Smooth muscle cell of the brain vasculature (primary cell): ENCODE measurements at places on chromosomes 3 and 15.

- no peak for DNase-seq
These were observed 60.9 kb upstream of the THSD4 start for GRCh38 chr15:71054286-71054952.

DNA sequence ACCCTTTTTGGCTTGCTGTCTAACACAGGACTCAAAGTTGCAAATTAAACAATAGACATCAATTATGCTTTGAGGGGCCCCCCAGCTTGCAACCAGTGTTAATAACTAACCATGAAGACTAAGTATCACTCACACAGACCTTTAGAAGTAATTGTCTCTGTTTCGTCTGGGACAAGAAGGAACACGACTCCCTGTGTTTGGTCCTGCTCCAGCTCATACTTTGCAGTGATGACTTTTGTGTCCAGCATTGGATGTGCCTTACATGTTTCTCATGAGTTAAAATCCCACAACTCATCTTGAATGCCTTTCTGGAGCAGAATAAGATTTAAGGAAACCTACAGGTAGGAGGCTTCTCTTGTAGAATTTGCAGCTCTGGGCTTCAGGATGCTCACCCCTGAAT is 53.1 kb downstream of the GMNC start:
- no peak for DNase-seq

- no peak for DNase-seq
These were observed 593.3 kb downstream of the FOXP1 start for GRCh38 chr3:70990185-70990584.

DNA sequence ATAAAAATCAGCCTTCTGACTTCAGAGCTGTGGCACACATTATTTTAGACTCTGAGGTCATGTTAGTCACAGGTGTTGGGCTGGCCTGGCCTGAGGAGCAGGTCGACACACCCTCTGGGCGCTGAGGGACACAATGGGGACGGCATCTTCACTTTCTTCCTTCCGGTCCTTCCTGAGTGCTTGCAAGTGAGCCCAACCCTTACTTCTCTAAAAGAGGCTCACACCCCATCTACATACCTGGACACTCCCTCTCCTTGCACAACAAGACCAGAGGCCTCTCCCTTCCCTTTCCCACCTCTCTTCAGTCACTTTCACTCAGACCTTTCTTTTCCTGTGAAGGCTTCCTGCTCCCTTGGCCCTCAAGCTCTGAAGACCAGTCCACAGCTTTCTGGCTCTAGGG is 85.4 kb downstream of the XXYLT1 start:
- no peak for DNase-seq

- DNase-seq, result no peak
These were observed 8.5 kb downstream of the MBNL1 start for GRCh38 chr3:152277198-152277597.

DNA sequence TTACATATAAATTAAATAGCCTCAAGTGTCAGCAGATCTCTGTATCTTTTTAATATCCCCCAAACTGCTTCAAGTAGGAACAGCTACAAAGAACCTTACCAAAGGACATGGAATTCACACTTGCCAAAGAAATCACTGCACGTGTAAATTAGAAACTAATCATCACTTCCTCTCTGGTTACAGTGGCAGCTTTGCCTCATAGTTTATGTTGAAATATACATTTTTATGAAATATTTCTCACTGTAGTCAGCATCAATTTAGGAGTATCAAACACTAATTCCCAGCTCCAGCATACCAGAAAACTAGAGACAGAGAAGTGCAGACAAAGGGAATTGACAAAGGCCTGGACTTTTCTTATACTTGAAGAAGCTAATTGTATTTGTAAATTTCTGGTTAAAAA is 260.9 kb downstream of the TIGIT start:
- DNase-seq, result no peak

DNA sequence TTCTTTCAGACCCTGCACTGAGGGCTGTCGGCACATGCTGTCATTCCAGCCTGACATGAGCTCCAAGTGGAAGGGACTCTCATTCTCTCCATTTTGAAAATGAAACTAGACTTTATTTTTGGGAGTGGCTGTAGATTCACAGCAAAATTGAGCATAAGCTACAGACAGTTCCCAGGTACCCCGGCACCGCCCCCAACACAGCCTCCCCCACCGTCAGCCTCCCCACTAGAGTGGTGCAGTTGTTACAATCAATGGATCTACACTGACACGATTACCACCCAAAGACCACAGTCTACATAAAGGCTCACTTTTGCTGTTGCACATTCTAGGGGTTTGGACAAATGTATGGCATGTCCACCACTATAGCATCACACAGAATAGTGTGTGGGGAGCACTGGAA is 29.5 kb upstream of the FGD5 start:
- no peak for DNase-seq

DNA sequence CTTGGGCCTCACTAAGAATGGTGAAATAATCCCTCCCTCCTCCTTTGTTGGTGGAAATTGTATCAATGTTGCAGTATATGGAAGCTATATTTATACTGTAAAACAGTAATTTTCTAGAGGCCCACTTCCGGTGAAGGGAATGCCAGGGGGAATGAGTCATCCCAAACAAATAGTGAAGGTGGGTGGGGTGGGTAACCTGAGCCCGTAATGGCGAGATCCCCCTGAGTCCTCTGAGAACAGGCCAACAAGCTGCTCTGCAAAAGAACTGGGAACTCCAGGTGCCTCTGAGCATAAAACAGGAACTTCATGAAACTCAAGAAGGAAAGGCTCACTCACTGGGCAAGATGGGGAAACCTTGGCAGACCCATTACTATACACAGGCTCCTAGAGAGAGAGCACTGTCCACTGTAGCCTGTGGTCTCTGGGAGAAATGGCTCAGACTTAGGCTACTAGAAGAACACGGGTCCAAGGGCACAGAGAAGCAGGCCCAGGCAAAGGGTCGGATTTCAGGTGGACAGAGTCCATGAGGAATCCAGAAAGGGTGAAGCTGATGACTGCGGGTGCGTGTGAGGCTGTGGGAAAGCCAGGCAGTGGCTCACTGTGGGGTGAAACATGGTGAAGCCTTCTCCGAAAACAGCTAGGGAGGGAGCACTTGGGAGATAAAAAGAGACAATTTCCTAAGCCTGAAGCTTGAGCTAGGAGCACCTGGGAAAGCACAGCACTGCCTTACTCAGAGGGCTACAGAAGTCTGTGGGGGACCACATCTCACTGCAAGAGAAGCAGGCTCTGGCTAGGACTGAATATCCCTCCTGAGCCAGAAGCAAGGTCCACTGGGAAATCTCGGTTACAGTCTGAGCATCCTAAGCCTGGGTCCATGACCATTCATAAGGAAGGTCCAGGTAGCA is 19.8 kb downstream of the LARP6 start:
- DNase-seq, result no peak

GRCh38 chr3:190617185-190617584 is 103.3 kb downstream of the IL1RAP start:
- no peak for DNase-seq

DNA sequence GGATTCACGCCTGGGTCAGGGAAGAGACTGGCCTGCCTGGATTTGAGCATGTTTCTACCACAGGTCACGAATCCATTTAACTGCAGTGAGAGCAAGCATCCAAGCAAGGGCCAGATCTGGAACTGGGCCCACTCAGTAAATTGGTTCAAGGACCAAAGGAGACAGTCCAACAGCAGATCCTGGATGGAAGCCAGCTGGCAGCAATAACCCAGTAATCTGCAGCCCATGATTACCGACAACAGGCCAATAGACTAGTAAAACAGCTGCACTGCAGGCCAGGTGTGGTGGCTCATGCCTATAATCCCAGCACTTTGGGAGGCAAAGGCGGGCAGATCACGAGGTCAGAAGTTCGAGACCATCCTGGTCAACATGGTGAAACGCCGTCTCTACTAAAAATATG is 11.8 kb downstream of the SAMD7 start:
- no peak for DNase-seq

DNA sequence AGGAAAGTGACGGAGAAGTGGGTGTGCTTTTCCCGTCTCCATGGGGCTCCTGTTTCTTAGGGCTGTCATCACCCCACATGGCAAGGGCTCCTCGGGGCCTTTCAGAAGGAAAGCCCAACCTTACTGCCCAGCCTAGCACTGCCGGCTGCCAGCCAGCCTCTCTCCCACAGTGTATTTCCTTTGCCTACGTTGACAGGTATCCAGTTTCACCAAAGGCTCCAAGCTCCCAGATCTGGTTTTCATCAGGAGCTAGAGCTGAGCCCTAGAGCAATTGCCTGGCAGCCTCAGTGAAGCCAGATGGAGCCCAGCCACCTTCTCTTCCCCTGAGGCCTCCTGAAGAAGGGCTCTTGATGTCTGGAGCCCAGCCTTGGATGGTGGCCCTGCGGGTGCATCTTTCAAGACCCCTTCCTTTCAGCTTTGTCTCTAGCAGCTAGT is 20.2 kb downstream of the CRABP1 start:
- DNase-seq, result no peak

DNA sequence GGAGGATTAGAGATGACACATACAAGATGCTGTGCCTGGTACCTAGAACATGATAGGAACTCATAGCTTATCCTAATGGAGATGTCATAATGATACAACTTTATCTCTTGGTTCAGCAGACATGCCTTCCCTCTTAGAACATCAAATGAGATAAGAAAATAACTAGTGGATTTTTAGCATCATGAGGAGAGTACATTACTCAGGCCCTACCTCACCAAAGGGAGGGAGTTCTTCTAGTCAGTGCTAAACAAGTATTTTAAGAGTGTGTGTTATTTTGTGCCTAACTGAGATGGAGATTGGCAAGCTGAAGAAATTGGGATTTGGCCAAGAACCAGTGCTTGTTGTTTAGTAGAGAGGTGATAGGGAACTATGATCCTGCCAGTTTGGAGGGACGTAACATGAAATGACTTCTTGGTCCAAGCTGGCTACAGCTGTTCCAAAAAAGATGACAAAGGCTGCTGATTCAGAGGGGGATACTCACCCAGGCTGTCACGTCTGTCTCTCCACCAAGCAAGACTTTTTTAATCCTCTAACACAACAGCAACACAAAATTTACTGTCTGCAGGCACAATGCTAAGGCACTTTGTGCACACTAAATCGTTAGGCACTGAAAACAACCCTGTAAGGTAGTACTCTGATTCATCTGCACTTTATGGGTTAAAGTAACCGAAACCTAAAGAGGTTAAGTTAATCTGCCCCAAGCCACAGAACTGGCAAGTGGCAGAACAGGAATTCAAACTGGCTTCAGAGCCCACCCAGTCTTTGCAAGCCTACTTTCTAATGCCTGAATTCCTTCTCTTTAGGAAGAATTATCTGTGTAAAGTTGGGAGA is 126.5 kb downstream of the CMSS1 start:
- no peak for DNase-seq

GRCh38 chr3:18483226-18483625 is 58.1 kb upstream of the SATB1 start:
- no peak for DNase-seq

DNA sequence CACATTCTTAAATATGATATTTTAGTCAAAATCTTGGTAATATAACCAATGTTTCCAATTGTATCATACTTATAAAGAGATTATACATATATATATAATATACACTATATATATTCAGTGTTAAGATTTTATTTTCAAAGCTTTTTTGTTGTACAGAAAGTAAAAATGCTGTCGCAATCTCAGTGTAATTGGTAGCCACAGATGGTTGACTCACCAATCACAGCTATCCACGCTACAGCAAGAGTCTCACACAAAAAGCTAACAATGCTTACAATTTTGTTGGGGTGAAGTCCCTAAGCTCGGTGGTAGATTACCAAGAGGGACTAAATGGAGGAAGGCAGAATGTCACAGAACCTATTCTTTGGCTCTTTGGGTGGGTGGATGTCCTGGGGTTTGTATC is 16.9 kb upstream of the CFAP161 start:
- DNase-seq, result no peak

DNA sequence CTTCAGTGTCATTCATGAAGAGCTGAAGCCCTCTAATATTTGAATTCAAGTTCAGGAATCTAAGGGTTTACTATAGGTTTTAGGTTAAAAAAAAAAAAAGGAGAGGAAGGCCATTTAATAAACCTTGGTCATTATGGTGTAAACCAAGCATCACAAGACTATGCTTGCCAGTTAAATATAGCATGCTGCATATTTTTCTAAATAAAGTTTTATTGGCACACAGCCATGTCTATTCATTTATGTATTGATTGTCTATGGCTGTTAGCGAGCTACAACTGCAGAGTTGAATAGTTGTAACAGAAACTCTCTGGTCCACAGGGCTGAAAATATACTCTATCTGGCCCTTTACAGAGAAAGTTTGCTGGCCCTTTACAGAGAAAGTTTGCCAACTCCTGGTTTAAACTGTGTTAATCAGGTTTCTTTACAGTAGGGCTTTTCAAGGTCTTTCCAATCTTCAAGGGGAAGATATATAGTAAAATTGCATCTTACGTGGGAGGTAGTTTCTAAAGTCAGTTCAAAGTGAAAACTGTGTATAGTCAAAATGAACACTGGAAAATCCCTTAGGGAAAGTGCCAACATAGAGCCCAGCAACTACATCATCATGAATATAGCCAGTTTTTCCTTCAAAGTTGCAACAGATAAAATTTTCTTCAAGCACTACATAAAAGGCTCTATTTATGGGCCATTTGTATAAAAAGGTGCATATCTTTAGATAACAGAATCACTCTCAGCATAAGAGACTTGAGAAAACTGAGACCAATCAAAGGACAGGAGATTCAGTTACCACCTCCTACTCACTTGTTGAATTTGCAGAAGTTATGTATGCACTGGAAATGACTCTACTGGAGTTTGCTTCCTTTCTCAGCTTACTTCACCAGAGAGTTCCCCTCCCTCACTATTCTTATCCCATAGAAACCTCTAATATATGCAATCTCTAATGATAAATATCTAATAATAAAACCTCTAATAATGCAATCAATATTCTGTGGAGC is 49.7 kb upstream of the FRMD4B start:
- no peak for DNase-seq

DNA sequence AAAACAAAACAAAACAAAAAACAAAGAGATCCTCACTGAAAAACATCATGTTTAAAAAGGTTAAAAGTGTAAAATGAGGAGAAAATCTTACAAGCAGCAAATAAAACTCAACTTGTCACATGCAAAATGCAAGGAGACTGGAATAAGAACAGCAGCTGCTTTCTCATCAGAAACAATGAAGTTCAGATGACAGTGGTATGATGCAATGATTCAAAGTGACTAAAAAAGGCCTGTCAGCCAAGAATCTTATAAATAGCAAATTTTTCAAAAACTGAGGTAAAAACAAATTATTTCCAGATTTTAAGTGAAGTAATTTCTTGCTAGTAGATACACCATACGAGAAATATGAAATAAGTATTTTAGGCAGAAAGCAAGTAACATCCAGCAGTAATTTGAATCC is 68.6 kb upstream of the EPHA3 start:
- no peak for DNase-seq

DNA sequence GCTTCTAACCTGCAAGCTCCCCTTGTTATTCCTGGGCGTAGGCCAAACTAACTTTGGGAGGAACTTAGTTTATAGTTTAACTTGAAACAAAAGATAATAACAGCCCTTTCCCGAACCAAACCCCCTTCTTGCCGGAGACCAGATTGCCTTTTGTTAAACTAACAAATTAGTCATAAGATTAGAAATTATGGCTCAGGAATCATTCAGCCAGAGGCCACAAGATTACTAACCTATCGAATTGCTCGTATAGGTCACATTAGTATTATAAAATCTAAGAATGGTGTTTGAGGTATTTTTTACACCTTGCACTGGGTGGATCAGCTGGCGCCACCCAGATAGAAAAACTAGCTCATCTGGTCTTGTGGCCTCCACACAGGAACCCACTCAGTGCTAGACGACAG is 65.3 kb upstream of the RAP2B start:
- no peak for DNase-seq
